Activated effector memory CD4-positive, alpha-beta T cell treated with anti-CD3 and anti-CD28 coated beads, Interleukin-2, amount 50 U/mL, for 16 hours (primary cell): ENCODE measurements at places on chromosomes 7 and 10.

DNA sequence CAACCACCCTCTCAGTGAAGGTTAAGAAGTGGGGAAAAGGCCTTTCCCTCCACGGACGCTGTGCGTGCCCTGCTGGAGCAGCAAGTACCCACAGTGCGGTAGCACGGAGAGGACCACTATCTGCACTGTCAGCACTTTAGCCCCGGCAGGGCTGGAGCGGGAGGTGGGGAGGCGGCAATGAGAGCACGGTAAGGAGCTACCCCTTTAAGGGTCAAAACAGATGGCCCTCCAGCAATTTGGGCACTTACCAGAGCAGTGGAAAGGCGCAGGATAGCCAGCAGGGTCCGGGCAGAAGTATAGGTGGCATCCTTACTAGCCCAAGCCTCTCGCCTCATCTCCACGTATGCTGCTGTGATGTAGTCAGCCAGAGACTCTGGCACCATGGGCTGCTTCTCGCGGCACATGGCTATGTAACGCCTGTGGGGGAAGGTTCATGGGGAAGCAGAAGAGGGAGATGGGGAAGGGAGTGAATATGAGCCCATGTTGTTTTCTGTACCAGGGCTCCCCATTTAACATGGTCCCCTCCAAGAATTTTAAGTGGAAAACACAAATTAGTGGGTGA lies 5.2 kb downstream of the COPS6 start:
- DNase-seq: no peak

DNA sequence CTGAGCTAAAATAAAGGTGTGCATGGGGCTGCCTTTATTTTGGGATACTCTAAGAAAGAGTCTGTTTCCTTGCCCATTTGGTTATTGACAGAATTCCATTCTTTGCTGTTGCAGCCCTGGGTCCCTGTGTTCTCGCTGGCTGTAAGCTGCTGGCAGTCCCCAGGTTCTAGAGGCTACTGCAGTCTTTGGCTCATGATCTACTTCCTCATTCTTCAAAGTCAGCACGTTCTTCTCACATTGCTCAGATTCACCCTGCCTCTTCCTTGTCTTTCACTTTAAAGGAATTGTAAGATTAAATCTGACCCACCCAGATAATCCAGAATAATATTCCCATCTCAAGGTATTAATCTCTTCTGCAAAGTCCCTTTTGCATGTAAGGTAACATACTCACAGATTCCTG lies 620.3 kb downstream of the CCSER2 start:
- no peak for DNase-seq

DNA sequence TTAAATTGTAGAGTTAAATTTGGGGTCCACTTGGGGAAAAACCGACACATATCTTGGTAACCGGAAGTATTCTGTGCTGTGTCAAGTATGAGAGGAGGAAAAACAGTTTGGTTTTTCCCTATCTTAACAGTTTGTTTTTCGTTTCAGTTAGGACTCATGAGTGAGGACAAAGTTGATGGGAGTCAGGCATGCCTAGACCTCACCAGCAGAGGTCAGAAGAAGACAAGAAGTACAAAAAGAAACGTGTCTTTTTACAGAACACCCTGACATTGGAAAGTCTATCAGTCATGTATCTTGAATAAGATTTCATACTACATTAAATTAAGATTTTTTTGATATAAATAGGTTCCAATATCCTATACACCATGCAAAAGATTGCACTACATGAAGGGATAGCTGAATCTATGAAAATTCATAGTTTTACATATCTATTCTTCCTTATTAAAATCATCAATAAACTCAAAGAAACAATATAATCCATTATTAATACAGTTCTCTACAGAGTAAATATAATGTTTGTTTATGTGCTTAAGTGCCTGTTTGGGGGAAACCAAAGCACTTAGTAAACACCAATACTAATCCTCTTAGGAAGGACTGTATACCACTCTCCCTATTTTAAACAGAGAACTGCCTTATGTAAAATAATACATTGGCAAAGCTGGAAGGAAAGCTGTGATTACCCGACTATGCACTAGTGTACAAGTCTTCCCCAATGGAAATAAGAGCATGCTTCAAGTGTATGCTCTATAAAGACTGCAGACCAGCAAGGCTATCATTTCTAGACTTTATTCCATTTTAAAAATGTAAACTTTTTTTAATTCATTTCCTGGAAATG lies 95.6 kb downstream of the USP6NL start:
- DNase-seq: peak; percentile 71

- no peak for DNase-seq
These were observed 19.0 kb downstream of the TMEM236 start for GRCh38 chr10:17771017-17771416.

DNA sequence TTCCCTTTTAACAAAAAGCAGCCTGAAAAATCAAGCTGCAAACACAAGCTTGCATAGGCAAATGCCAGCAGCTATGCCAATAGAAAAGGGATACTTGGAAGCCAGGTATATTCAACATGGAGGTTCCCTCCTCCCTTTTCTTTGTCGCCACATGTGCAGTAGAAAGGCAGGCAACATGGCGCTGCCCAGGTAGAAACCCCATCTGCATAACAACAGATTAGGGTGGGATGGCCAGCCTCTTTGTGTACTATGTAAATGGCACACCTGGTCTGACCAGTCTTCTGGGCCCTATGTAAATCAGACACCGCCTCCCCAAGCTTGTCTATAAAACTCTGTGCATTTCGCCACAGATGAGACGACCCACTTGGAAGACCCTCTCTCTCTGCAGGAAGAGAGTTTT lies 58.1 kb downstream of the CCDC3 start:
- no peak for DNase-seq

GRCh38 chr10:126080291-126080825 lies 184.0 kb downstream of the FANK1 start:
- no peak for DNase-seq

- DNase-seq: no peak
These were observed 953.2 kb downstream of the SORCS3 start for GRCh38 chr10:105594296-105594695.

DNA sequence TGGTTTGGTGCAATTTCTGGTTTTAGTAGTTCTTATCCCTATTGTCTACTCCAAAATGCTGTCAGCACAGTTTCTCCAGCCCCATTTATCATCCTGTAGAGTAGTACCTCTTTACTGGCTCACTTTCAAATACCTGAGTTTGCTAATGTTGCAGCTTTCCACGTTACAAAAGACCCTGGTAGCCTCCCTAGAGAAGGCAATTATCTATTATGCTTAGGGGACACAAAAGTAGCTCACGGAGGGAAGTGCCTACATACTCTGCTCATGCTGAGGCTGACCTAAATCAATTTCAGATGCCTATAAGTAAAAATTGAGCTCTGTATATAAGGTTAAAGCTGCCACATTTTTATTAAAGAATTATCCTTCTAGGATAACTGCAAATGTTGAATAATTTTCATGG lies 603.6 kb downstream of the CNTNAP2 start:
- no peak for DNase-seq

GRCh38 chr7:29956487-29956836 lies 33.1 kb downstream of the SCRN1 start:
- no peak for DNase-seq

GRCh38 chr7:20201380-20201779 lies 15.8 kb downstream of the MACC1 start:
- no peak for DNase-seq

DNA sequence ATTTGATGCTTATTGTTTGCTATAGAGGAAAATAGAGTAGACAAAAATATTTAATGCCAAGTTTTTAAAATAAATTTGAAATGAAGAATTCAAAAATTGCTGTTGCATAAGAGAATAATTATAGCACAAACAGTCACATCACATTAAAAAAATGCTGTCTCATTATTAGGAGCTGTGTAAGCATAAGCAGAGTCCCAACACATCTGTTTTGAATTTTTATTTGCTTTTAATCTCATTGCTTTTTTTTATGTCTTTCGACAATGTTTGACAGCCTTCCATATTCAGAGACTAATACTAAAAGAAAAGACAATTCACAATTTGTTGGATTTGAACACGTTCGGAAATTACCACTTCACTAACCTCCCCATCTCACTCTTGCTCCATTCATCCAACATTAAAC lies 143.5 kb downstream of the TFPI2 start:
- no peak for DNase-seq

GRCh38 chr7:11177793-11178192 lies 204.1 kb downstream of the PHF14 start:
- no peak for DNase-seq

- no peak for DNase-seq
These were observed 46.5 kb downstream of the INHBA start for GRCh38 chr7:41656366-41656765.

DNA sequence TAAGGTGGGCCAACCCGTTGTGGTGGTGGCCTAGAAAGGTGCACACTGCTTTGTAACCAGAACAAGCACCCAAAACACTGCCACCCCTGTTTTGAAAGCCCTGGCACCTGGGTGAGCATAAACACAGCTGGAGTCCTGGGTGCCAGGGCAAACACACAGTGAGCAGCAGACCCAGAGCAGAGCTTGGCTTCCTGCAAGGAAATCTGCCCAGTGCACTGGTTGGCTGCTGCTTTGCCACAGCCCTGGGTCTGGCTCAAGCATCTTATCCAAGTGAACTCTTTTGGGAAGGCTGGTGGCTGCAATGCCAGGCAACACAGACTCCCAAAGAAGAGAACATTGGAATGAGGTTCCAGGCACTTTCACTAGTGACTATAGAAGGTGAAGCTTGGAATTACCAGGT lies 145.5 kb upstream of the PDE1C start:
- no peak for DNase-seq

GRCh38 chr7:134996097-134996550 lies 9.8 kb downstream of the AGBL3 start:
- DNase-seq: no peak

- DNase-seq: no peak
These were observed 240.4 kb downstream of the ABCA13 start for GRCh38 chr7:48411619-48412018.

- no peak for DNase-seq
These were observed 24.5 kb downstream of the MTPAP start for GRCh38 chr10:30324448-30325110.

DNA sequence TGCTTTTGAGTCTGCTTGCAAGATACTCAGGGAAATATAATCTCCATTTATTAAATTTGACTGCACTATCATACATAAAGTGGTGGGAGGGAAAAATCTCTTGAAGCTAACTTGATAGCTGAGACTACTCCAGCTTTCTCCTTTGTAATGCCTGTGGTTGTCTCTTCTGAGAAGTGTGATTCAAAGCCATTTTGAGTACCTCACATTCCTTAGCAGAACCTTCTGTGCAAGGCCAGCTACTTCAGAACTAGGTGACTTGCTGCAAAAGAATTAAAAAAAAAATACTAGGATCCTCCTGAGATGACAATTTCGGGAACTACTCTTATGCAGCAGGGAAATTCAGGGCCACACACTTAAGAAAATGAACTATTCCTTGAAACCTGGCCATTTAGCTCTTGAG lies 294.8 kb downstream of the MDFIC start:
- DNase-seq: no peak

- no peak for DNase-seq
These were observed 39.7 kb downstream of the TAC1 start for GRCh38 chr7:97771576-97771975.

- peak; percentile 68 for DNase-seq
These were observed at the start of gene CUX1 for GRCh38 chr7:101817471-101818286. Gene CUX1, plus strand, starts transcription at chr7:101817626. Its CDS starts 14 bp downstream, at chr7:101817640.

DNA sequence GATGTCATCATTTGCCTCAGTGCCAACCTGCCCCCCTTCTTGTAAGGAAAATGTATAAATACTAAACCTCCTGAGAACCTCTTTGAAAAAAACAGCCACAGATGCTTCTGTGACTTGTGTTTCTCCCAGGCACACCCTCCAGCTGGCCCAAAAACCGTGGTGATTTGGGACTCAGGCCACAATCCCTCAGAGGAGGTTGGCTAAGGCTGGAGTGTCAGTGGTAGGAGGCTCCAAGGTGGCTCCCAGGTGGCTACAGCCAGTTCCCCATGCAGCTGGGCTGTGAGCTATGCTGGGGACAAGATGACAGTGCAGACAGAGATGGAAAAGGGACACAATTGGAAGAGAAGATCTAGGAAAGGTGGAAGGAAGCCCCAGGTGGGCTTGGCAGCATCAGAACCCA lies 104.7 kb downstream of the CPXM2 start:
- no peak for DNase-seq

DNA sequence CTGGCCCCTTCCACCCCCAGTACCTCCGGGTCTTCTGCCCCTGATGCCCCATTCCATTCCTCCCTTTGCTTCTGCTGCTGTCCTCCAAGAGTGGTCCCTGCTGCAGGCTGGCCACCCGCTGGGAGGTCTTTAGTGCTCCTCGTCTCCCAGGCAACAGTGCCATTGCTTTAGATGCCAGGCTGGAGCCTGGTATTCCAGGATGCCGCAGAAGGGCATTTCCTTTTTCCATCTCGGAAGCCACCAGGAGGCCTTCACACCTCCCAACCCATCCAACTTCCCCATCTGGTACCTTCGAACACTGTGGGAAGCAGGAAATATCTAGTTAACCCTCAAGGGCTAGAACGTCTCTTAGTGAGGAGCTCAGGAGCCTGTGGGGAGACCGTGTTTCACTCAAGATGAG lies 92.9 kb upstream of the DUSP5 start:
- DNase-seq: no peak

DNA sequence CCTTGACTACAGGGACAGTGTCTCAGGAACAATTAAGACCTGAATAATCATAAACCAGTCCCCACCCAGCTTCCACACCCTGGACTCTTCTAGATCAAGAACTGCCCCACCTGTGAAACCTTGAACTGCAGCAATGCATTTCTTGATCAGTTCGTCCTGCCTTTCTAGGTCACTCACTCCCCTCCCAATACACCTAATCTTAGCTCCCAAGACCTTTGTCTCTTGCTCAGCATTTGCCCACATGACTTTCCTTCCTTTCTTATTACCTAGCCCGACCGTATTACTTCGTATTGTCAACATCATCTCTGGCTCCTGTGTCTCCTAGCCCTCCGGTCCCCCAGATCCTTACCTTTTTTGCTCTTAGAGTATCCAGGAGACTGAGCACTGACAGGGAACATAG lies 5.5 kb upstream of the NAMPT start:
- no peak for DNase-seq

DNA sequence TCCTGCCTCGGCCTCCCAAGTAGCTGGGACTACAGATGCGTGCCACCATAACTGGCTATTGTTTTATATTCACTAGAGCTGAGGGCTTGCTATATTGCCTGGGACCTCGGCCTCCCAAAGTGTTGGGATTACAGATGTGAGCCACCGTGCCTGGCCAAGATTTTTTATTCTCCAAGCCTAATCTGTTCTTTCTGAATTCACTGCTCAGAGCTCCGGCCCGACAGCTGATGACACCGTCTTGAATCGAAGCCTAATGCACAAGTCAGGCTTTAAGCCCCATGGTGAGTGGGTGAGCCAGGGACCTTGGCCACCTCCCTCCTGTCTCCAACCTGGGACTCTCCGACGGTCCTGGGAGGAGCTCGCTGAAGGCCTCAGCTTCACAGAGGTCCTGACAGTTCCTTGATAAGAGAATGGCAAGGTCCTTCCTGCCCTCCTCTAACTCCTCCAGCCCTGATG lies 338.9 kb downstream of the WDR37 start:
- peak; percentile 34 for DNase-seq

DNA sequence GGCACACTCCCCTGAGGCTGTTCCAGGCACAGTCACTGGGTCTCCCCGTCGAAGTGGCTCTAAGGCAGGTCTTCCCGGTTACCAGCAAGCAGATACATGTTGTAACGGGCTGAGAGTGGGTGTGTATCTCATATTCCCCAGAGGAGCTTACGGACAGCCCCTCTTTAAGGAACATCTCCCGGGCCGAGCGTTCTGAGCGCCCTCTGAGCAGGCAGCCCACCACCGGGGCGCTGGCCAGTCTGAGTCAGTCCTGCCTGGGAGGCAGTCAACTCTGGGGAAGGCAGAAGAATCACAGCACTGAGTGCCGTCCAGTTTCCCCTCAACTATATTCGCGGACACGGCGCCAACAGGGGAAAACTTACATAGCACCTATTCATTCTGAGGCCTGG lies 117.4 kb downstream of the LHPP start:
- DNase-seq: no peak
